ENCODE measurements at places on chromosomes 1 and 21.

DNA sequence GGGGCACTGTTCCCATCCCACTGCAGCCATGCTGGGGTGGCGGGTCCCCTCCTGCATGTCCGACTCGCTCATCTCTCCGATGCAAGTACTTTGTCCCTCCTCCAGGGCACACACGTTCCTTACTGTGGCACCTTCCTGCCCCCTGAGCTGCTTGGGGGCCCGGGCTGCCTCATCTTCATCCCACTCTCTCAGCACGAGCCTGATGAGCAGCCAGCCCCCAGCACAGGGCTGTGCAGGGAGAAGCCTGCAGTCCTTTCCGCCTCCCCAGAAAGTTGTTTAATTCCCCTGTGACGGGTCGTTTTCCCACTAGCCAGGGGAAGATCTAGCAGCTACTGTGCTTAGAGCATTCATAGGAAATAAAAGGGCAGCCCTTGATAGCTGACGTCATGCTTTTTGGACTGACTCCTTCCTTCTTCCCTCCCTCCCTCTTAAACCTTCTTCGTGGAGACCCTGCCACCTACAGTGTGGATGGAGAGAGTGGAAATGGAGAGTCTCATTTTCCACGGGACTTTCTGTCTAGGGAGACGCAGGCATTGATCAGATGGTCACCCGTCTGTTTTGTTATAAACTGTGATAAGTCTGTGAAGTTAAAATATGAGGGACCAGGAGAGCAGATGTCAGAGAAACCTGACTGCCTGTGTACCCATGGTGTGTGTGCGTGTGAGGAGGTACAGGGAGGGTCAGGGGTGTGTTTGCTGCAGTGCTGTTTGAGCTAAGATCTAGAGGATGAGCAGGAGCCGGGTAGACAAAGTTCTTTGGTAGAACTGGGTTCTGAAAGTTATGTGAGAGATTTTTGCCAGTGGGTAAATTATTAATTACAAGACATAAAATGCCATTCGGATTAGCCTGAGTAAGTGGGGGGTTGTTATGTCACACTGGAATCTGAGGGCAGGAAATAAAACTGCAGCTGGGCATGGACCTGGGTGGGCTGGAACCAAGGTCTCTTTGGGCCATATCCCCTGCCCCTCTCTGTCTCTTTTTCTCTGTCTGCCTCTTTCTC is 34.3 kb downstream of the GPR137B start:
- DNase-seq: no peak

DNA sequence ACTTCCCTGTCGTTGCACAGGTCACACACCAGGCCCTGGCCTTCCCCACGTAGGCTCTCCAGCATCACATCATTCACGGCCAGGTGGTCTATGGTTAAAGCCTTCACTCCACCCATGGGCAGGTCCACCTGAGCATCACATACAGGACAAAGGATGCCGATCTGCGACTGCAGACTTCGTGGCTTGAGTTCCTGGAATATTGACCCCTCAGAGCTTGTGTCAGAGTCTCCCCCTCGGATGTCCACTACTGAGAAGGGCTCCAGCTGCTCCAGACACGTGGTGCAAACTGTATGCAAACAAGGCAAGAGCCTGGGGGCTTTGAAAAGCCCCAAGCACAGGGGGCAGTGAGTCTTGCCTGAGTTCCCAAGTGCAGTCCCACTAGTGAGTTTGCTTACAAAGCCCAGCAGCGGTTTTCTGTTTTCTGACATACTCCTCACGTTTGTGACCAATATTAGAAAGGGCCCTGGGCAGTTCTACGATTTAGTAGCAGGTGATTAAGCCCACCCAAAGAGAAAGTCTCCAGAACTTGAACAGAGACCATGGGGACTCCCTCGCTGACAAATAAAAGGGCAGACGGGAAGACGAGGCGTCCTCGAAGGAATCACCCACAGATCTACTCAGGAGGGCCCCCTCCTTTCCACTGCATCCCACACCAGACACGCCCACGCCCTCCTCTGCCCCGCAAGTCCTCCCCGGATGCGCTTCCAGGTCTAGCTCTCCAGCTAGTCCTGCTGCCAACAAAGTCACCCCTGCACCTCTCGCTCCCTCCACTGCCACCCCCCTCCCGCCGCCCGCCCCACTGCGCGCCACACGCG is 568 bp downstream of the TRIM45 start:
- no peak for DNase-seq

- no peak for DNase-seq
Measured at GRCh38 chr1:234212764-234213657, 160.2 kb upstream of the COA6 start.

DNA sequence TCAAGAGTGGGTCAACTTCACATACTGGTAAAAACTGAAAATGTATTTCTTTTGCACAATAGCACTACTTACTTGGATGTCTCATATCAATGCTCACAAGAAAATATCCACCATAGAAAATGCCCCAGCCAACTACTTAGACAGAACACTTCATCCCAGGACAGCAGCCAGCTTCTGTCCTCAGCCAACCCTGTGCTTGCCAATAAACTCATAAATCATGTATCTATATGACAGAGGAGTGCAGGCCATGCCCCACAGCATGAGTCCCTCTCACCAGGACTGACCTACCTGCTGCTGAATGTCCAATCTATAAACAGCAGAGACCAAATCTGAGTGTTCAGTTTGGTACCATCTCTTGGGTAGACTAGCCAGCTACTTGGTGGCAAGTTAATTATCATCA is 179.3 kb downstream of the OMA1 start:
- DNase-seq: no peak

GRCh38 chr1:41656068-41656467 is 171.6 kb upstream of the EDN2 start:
- no peak for DNase-seq
